CD4-positive, alpha-beta T cell treated with Interleukin-2 at 100 ng/mL for 4 hours (primary cell): ENCODE measurements at places on chromosomes 4 and X.
A peak's percentile ranks its signal among the peaks of the same experiment; 100 is the strongest.

- no peak for DNase-seq
These were observed 16.1 kb upstream of the CXCR3 start for GRCh38 chrX:71634366-71634765.

DNA sequence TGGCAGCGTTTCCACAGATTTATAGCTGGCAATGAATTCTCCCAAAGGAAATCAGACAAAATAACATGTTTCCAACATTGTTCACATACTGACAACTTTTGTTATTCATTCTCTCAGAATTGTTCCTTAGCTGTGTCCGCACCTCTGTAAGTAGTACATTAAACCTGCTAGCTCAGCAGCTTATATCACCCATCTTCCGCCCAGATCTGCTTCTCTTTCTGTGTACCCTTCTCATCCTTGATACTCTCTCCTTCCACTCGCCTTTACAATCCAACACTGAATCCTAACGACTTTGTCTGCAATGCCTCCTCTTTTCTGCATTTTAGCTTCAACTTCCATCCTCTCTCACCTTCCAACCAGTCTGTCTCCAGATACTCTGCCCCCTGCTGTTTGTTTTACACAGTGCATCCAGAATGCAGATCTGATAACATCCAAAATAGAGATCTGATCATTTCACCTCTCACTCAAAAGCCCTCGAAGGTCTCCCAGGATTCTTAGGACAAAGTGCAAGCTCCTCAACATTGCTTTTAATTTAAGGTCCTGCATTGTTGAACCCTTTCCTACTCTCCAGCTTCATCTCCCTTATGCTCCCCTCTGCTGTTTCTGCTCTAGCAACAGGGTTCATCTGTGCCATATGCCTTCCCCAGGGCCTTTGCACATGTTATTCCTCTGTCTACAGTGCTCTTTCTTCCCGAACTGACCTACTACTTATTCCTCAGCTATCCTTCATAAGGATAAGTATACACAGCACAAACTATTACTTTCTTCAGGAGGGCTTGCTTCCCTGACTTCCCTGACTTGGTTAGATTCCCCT is 67.3 kb upstream of the VBP1 start:
- DNase-seq = peak; percentile 45

DNA sequence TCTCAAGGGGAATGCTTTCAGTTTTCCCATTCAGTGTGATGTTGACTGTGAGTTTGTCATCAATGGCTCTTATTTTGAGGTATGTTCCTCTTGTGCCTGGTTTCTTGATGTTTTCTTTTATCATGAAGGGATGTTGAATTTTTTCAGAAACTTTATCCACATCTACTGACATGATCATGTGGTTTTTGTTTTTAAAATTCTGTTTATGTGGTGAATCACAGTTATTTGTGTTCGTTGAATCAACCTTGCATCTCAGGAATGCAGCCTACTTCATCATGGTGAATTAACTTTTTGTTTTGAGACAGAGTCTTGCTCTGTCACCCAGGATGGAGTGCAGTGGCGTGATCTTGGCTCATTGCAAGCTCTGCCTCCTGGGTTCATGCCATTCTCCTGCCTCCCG is 263.1 kb upstream of the KLF3 start:
- no peak for DNase-seq

GRCh38 chr4:159341522-159341921 is 238.6 kb downstream of the RAPGEF2 start:
- DNase-seq = no peak

GRCh38 chr4:58564695-58565475 is 1454.7 kb upstream of the IGFBP7 start:
- no peak for DNase-seq

GRCh38 chrX:100721328-100721727 is 10.6 kb downstream of the SYTL4 start:
- DNase-seq = no peak

DNA sequence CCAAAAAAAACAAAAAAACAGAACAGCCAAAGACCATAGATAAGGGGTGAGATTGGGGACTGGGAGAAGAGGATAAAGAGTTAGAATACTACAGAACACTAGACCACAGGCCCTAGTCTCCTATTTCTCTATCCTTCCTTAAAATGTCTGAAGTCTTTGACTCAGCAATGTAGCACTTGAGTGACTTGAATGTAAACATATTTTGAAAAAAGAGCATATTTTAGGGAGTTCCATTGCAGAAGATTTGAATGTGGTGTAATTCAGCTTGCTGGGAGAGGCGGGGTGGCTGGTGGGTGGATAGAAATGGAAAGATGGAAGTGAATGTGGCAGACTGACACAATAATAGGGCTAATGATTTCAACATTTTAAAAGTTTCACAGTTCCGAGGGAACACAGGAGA is 144.9 kb downstream of the CHIC2 start:
- no peak for DNase-seq

GRCh38 chr4:55098456-55099204 is 26.8 kb downstream of the KDR start:
- no peak for DNase-seq

DNA sequence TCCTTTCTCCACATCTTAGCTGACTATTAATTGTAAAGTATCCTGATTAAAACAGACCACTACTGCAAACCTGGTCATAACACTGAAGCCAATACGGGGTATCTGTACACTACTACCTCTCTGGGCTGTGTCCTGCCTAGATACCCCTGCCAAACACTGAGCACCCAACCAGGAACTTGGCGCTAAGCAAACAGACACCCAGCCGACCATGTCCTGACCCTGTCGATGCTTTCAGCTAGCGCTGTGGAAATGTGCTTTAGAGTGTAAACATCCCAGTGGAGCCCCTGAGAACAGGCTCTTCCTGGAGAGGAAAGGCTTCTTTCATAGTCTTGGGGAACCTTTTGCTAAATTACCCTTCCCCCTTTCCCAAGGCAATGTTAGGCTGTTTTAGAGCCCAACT is 52.9 kb downstream of the CCNG2 start:
- DNase-seq = no peak

DNA sequence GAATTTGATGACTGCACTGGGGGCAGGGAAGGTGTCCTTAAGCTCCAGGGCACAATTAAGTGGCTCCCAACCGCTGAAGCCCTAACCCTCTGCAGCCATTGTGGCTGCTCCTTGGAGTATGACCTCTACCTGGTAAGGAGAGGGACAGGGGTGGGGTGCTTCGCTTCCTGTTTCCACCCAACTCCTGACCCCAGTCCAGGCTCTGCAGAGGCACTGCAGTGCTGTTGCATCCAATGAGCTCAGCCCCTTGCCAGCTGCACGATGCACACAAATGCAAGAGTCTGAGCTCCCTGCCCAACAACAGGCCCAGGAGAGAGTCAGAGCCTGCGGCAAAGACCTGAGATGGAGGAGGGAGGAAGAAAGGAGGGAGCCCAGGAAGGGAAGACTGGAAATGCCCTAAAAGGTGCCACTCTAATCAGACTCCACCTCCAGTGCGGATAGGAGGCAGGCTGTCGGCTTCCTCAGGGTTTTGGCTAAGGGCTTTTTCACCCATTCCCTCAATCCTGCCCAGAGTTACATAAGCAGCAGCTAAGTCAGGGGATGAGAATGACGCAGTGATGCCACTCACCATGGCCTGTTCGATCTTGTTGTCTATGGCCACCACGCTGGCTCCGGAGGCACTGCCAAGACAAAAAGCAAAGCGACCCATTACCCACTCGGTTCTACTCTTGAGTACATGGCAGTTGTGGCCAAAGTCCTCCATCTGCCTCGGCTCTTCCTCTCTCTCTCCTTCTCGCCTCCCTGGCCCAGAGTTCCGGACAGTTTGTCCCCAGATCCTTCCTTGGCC is 60.1 kb downstream of the TSC22D3 start:
- DNase-seq = peak; percentile 17

GRCh38 chr4:38752372-38752940 is 30.3 kb downstream of the TLR10 start:
- DNase-seq = peak; percentile 10

DNA sequence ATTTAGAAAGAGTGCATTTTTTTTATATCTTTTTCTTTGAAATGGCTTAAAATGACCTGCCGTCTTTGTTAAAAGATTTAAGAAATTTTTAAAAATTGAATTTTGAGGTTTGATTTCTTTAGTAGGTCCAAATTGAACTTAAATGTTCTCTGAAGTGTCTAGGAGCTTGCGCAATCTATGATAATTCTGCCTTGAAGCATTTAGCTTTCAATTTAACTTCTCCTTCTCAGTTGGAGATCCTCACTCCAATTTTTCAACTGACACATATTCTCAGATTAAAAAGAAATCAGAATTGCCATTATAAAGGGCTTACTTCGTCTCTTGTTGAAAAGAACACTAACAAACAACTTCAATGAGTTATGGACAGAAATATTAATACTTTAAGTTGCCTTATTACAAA is 273.5 kb downstream of the TMA16 start:
- no peak for DNase-seq

GRCh38 chr4:67892905-67893304 is 9.1 kb upstream of the TMPRSS11D start:
- no peak for DNase-seq

DNA sequence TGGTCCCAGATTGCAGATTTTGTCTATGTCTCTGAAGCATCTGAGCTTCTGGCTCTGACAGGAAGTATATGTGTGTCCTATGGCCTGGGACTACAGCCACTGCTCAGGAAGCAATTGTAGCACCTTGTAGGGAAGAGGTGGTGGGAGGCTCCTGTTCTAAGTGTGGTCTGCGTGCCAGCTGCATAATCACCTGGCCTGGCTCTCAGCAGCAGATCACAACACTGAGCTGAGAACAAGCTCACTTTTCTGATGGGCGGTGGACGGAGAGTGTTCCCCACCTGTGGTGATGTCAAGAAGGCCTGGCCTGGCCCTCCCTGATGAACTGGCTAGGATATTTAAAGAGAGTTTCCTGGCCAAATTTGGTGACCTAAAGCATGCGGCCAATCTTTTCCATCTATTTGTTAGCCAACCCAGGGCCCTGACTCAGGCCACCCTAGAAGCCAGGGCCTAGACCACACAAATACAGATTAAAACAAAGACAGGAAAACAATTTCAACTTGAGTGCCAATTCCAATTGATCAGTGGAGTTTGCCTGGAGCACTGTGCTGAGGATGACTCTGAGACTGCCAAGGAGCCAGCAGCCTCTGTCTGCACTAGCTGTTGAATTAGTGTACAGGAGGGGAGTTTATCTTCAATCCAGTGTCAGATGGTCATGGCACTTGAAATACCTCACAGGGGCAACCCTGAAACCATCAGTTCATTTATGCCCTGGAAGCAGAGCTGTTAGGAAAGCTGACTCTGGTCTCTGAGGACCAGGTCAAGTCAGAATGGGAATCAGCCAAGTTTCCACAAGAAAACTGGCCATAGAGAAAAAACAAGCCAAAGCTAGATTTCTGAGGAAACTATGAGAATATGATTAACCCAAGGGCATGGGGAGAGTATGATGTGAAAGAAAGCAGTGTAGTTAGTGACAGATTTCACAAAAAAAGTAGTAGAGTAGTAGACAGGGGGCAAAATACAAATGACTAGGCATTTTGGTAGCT is 47.4 kb downstream of the PRDM5 start:
- DNase-seq = no peak

DNA sequence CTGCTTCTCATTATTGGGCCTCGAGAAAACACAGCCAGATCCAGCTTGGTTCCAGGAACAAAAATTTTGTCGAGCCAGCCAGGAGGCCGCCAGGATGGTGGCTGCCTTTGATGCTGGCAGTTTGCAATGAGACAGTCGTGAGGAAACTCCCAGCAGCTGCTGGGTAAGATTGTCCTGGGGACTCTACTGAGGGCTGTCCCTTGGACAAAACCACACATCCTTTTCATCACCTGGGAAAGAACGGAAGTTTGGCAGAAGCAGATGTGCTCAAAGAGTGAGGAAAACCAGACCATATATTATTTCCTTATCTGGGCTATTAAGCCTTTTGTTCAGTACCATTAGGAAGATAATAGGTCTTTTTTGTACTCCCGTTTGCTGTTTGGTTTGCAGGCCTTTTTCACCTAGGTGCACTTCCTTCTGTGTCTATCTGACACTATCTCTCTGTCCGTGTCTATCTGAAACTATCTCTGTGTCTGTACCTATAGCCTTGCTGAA is 13.4 kb upstream of the PAPSS1 start:
- DNase-seq = no peak

DNA sequence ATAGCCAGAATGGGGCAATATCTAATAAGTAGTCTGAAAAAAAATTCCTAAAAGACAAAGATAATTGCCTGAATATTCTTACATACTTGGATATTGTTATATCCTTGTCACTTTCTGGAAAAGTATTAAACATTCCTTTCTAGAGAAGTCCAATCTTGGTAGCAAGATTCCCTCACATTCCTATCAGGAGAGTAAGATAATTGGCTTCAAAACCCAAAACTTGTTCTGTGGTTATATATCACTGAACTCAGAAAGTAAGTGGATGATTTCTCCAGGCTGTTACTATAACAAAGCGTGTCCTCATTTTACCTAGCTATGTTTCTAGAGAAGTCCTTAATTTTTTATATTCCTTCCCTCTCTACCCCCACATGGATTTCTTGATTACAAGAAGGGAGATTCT is 46.0 kb upstream of the TEX13A start:
- no peak for DNase-seq

DNA sequence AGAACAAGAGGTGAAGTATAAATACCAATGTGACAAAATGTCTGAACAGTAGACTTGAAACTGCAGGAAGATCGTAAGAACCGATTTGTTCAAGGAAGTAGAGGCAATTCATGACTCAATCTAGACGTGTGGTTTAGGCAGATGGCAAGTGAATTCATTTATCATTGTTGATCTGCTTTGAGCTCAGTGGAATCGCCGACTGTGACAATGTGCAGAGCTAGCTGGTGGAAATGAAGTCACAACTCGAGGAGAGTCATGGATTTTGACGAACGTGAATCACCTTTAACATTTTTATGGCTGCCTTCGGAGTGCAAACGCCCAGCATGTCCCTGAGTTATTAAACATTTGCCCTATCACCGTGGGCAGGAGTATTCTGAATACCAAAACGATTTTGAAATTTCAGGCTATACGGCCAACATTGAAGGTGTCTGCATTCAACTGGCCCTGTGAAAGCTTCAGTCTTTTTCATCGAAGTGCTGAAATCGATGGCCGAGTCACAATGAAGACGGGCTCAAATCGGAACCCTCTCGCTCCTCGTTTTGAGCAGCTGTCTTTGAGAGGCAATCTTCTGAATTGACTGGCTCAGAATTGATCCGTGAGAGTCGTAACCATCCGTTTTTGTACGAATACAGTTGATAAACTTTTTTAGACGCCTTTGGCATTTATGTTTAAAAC is 689 bp upstream of the OGT start:
- peak; percentile 83 for DNase-seq

DNA sequence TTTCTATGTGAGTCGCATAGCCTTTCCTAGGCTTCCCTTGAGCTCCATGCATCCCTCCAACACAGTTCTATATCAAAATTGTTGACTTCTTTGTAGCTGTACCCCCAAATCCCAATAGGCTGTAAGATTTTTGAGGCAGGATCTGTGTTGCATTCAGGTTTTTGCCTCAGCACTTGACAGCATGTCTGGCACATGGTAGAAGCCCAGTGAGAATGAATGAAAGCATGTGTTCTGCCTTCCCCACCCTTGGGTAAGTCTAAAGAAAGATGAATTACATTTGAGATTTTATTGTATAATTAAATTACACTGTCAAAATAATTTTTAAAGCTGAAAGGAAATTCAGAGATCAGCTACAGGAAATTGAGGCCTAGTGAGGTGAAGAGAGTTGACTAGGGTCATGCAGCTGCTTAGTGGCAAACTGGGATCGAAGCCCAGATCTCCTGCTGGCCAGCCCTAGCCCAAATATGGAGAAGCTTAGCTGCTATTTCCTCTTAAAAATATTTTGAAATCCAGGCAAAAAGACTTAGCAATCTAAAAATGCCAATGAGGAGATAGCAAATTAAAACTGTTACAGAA is 122.5 kb downstream of the SPATA18 start:
- no peak for DNase-seq
